ENCODE measurements at places on chromosomes 2 and 18.
A peak's percentile ranks its signal among the peaks of the same experiment; 100 is the strongest.

DNA sequence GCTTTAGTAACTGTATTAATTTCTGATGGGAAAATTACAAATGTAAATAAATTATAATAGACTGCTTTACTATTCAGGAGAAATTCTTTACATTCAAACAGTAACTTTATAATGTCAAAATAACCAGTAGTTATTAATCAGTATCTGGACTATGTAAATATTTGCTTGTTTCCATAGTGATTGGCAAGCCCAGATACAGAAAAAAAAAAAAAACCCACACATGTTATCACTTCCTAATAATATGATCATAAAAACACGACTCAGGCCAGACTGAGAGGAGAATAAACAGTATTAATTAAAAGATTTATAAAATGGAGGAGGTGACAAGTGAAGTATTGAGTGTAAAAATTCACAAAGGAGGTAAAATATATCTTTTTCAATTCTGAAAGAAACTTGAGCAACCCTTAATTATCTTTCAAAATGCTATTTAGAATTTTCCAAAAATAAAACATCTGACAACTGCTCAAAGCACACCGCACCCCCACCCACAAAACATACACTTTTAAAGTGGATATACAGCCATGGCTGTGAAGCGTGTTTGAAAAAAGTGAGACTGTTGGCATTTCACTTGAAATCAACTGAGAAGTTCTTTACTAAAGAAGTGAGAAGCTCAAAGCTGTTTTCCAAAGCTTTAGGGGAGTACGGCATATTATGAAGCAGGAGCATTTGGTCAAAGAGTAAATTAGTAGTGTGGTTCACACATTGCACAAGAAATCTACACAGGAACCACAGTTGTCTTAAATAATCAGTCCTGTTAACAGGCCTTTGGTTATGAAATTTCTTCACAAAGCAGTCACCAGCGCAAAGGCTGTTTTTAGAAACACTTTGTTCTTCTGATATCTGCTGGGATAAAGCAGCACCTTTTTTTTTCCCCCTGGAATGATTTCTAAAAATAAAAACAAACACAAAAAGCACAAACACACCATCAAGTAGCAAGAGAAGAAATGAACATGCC, 475.8 kb downstream of the TXNL1 start:
- no peak for DNase-seq

GRCh38 chr2:7017671-7018281, 100.6 kb downstream of the RNF144A start:
- DNase-seq = no peak

DNA sequence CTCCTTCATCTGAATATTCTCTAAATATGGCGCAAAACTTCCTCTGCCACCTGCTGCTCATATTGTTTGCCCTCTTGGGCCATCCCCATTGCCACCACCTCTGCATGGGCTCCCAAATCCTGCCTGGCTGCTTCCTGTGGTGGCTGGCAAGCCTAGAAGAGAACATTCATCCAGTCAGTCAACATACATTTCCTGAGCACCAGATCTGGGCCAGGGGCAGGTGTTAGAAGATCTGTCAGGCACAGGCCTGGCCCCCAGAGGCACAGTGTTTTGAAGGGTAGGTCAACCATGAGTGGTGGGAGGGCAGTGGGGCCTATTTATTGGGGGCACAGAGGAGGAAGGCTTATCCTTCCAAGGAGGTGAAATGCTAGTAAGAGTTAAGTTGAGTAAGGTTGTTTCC, 73.2 kb downstream of the TMEM247 start:
- DNase-seq = no peak

DNA sequence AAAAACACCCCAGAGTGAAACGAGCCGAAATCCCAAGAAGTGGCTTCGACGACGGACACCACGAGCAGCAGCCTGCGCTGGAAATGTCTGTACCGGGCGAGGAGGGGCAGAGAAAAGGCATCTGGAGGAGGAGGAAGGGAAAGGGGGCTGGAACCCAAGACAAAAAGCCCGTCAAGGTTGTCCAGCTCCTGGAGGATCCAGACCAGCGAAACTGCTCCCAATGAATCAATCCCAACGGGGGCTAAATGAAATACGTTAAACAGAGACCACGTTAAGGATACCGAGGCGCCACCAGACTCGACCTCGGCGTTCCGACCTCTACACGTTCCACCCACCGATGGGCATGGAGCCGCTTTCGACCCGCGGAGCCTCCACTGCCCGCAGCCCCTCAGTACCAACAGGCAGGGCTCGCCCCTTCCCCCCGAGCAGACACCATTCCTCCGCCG, 400 bp downstream of the CCDC88A start:
- DNase-seq = peak; percentile 14

DNA sequence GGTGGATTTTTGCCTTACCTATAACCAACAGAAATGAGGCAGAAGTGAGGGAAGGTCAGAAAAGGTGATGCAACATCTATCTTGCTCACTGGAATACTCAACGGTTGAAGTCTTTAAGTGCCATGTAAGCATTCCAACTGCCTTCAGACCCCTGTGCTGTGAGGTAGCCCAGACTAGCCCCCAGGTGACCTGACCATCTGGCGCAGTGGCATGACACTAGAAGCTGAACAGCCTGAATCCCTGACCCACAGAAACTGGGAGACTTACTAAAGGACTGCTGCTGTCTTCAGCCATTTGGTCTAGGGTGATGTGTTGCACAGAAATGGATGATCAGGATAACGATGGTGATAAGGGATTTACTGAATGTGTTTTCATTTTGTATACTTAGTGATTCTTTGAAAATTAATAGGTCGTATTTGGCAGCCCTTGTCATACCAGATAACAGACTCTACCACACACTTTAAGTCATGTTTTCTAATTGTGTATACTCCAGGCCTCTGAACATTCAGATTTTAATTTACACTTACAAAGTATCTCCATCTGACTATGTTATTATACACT, 161.5 kb downstream of the STK39 start:
- no peak for DNase-seq

- DNase-seq = no peak
These were observed 64.3 kb downstream of the CFAP221 start for GRCh38 chr2:119608553-119608952.

DNA sequence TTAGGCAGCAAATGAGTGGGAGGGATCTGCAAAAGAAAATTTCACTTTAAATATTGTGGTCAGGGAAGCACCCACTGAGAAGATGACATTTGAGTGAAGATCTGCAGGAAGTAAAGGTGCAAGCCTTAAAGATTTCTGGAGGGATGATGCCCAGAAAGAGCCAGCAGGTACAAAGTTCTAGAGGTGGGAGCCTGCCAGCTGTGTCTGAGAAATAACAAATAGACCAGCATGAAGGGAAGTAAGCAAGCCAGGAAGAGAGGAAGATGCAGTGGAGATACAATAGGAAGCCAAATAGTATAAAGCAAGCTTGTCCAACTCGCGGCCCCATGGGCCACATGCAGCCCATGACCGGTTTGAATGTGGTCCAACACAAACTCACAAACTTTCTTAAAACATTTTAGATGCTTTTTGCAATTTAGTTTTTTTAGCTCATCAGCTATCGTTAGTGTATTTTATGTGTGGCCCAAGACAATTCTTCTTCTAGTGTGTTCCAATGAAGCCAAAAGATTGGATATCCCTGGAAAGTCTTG, 489.9 kb downstream of the DCC start:
- no peak for DNase-seq

DNA sequence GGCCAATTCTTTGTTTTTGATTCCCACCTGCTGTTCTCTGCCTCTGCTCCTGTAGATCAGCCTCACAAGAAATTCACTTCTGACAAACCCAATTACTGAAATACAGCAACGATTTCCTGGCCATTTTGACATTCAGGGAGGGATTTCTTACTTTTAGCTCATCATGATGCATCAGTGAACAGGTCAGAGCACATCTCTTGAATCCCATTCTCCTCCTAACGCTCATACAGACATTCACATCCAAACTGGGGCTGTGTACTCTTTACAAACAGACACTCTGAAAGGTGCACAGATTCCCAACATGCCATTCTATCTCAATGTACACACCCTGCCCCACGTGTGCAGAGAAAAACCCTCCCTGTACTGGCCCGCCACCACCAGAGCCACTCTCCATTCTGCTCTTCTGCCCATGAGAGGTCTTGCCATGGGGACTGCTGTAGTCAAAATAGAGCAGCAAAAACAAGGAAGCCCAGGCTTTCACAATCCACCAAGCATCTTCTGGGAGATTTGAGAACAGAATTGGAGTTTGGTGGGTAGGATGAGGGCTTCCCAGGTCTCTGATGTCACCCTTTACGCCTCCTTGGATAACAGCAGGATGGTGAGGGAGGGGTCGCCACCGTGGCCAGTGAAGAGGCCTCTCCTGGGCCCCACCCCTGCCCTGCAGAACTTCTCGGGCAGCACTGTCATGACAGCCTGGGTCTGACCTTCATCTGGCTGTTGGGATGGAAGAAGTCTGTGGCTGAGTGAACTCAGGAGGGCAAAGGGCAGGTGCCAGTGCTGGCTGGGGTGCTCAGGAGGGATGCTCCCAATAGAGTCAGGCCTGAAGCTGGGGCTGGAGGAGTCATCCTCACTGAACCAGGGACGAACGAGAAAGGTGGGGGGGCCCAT, 41.9 kb upstream of the ZFP36L2 start:
- no peak for DNase-seq

- DNase-seq = no peak
These were observed 1247.5 kb upstream of the ACVR2A start for GRCh38 chr2:146597291-146597690.

DNA sequence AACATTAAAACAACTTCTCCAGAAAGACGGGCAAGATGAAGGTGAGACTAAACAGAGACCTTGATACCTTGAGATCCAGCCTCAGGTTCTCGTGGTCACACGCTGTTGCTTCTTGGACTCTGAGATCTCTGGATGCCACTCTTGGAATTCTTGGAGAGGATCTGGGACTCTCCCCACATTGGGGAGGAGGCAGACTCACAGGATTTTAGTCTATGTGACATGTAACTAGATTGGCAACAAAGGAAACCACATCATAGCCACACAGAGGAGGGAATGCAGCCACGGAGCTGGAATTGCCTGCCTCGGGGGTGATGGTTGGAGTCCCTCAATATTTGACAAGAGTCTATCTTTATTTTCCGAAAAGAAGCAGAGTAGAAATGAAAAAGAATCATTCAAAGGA, 78.8 kb upstream of the IGFBP5 start:
- no peak for DNase-seq

DNA sequence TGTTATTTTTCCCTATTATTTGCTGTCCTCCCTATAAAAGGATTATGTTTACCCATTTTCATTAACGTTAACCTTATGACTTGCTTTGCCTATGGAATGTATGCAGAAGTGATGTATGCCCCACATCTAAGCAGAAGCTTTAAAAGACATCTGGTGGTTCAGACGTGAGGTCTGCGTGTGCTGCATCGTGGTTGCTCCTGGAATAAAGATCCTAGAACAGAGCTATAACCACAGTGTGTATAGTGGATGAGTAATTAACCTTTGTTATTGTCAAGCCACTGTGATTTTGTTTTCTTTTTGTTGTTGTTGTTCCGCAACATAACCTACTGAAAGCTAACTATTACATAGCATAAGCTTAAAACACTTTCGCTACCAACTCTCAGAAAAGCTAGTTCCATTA, 20.9 kb upstream of the CFAP36 start:
- no peak for DNase-seq

DNA sequence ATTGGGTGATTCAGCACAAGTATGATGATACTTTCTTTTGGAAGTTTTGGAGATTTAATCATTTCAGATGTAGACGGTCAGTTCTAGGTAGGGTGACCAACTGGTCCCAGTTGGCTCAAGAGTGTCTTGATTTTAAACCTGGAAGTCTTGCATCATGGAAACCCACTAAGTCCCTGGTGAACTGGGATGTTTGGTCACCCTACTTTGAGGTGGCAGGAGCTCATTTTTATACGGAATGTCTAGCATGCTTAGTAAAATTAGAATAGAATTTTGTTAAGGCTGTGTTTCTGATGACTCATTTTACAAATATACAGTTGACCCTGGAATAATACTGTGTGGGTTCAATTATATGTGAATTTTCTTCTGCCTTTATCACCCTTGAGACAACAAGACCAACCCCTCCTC, 61.5 kb upstream of the DOCK10 start:
- DNase-seq = no peak

- no peak for DNase-seq
These were observed 53.8 kb downstream of the MARCHF4 start for GRCh38 chr2:216318521-216318874.
